Large intestine (tissue), 12 donors: ENCODE measurements at places on chromosomes 11 and 22.

DNA sequence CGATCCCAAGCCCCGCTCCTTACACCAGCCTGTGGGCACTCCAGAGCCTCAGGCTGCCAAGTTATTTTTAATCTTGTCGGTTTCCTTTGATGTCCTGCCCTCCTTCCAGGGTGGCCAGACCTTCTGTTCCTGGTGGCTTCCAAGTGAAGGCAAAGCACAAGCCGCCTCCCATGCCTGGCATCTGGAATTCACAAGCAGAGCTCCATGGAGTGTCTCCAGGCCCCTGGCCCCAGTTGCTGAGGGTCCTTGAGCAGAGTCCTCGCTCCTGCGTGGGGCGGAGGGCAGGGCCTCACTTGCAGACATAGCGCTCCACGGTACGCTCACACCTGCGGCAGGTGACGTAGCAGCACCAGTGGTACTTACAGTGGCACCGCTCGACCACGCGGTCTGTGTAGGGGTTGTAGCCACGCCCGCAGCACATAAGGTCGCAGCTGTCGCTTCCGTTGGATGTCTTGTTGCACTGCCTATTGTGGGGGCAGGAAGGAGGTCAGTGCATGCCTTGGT, 19.5 kb downstream of the WNT11 start:
- no peaks in the 10 kb centered on the region for H3K27me3 ChIP-seq
- no peaks in the 10 kb centered on the region for H3K36me3 ChIP-seq
- H3K27ac ChIP-seq: no peak overlapping the region
- H3K4me3 ChIP-seq: no peak overlapping the region

- DNase-seq: no peak
- H3K36me3 ChIP-seq: peaks cover 15% of the 10 kb centered on the region
- no peak overlapping the region for H3K4me3 ChIP-seq
- peaks cover 1% of the 10 kb centered on the region for H3K4me1 ChIP-seq
These were observed 4.4 kb upstream of the MISFA start for GRCh38 chr11:18594999-18595749.

DNA sequence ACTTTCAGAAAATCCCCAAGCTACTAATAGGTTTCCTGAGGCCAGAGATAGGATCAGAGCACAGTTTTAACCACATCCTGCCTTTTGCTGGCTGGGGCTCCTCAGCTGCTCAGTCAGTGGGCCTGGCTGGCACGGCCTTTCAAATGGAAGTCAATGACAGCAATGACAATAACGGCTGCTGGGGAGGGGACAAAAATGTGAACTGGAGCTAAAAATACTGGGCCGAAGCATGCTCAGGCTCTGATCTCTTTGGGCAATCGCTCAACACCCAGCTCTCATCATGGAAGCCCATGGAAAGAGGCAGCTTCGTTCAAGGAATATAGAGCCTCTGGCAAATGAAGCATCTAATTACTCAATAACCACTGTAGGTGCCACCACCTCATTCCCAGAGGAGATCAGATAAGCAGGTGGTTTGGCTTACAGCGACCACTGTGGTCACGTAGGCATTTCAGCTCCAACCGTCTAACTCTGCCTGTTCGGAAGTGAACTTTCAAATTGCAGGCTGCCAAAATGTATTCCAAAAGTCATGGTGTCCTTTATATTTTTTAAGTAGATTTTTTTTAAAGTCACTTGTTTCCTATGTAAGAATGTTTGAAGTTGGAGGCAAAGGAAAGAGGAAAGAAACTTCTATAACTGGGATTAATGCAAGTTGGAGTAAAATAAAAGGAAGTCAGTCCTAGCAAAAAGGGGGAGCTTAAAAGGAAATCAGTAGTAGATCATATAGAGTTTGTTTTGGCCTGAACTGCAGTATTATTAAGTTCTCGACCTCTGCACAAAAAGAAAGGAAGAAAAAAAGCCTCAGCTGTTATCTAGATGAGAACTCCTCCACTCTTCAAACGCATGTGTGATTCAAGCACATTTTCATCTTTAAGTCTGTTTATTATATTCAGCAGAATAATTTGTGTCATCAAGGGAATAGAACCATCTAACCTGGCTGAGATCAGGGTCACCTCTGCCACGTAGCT, 14.1 kb downstream of the WT1 start:
- H3K4me1 ChIP-seq: no peaks in the 10 kb centered on the region
- peaks cover 54% of the 10 kb centered on the region for H3K27me3 ChIP-seq
- H3K4me3 ChIP-seq: no peak overlapping the region
- H3K27ac ChIP-seq: no peak overlapping the region
- no peaks in the 10 kb centered on the region for H3K36me3 ChIP-seq

DNA sequence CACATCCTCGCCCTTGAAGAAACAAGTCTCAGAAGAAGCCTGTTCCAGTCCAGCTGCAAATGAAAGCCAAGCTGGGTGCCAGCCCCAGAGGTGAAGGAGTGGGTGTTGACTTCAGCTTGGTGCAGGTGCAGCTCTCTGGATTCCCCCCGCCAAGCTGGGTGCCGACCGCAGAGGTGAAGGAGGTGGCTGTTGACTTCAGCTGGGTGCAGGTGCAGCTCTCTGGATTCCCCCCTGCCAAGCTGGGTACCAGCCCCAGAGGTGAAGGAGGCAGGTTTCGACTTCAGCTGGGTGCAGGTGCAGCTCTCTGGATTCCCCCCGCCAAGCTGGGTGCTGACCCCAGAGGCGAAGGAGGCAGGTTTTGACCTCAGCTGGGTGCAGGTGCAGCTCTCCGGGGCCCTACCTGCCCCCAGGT, 1234.0 kb downstream of the TBC1D22A start:
- no peaks in the 10 kb centered on the region for H3K36me3 ChIP-seq
- DNase-seq: no peak
- no peak overlapping the region for H3K4me3 ChIP-seq
- no peaks in the 10 kb centered on the region for H3K4me1 ChIP-seq
- no peaks in the 10 kb centered on the region for H3K27me3 ChIP-seq

DNA sequence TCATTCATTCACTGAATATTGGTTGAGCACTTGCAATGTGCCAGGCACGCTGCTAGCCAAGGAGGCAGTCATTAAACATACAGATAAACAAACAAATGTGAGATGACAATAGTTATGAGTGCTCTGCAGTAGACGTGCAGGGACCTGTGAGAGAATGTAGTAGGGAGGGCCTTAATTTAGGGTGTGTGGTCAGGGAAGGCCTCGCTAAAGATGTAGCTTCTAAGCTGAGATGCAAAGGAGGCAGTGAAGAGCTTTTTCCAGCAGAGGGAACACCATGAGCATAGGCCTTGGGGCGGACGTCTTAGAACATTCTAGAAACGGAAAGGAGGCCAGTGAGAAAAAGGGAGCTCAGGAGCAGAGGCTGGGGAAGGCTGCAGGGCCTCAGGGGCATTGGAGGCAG, 789 bp upstream of the NCF4 start:
- no peak overlapping the region for H3K4me3 ChIP-seq
- no peak for DNase-seq
- H3K36me3 ChIP-seq: no peaks in the 10 kb centered on the region
- no peak overlapping the region for H3K27ac ChIP-seq
- H3K27me3 ChIP-seq: peaks cover 6% of the 10 kb centered on the region

- no peak overlapping the region for H3K27ac ChIP-seq
- no peak overlapping the region for H3K4me3 ChIP-seq
- peaks cover 27% of the 10 kb centered on the region for H3K4me1 ChIP-seq
These were observed 2.6 kb upstream of the CEND1 start for GRCh38 chr11:792535-792821.

GRCh38 chr22:23062616-23063538, 7.4 kb upstream of the GNAZ start:
- no peak for DNase-seq
- H3K27ac ChIP-seq: no peak overlapping the region
- no peak overlapping the region for H3K4me3 ChIP-seq
- H3K27me3 ChIP-seq: no peaks in the 10 kb centered on the region
- no peaks in the 10 kb centered on the region for H3K4me1 ChIP-seq

GRCh38 chr22:47281126-47282106, 519.0 kb downstream of the TBC1D22A start:
- no peaks in the 10 kb centered on the region for H3K27me3 ChIP-seq
- H3K4me1 ChIP-seq: no peaks in the 10 kb centered on the region
- no peak overlapping the region for H3K27ac ChIP-seq
- no peak for DNase-seq
- no peaks in the 10 kb centered on the region for H3K36me3 ChIP-seq
- no peak overlapping the region for H3K4me3 ChIP-seq

- H3K27me3 ChIP-seq: peaks cover 3% of the 10 kb centered on the region
- peaks cover 2% of the 10 kb centered on the region for H3K4me1 ChIP-seq
- no peak overlapping the region for H3K4me3 ChIP-seq
- no peak overlapping the region for H3K27ac ChIP-seq
- no peaks in the 10 kb centered on the region for H3K36me3 ChIP-seq
- no peak for DNase-seq
These were observed 18.6 kb downstream of the IRAG1 start for GRCh38 chr11:10674911-10675440.

- H3K4me1 ChIP-seq: peaks cover 3% of the 10 kb centered on the region
- H3K27me3 ChIP-seq: no peaks in the 10 kb centered on the region
- no peak overlapping the region for H3K27ac ChIP-seq
These were observed 5.9 kb upstream of the SYCE3 start for GRCh38 chr22:50568626-50569025.

DNA sequence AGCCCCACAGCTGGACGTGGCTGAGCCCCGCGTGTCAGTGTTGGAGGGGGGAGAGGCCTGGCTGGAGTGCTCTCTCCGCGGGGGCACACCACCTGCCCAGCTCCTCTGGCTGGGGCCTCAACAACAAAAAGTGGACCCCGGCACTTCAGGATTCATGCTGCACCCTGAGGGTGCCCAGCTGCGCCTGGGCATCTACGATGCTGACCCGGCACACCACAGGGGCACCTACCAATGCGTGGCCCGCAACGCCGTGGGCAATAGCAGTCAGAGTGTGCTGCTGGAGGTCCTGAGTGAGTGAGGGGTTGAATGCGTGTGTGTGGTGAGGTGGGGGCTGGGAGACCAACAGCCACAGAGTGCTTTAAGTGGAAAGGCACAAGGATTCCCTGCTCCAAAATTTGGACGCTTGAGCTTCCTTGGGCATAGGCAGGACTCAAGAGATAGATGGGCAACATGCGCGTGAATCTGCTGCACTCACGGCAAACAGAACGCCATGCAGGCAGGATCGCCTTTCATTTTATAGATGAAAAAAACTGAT, 7.6 kb downstream of the VSIG10L2 start:
- peaks cover 16% of the 10 kb centered on the region for H3K36me3 ChIP-seq
- DNase-seq: no peak
- no peak overlapping the region for H3K27ac ChIP-seq
- no peak overlapping the region for H3K4me3 ChIP-seq
- H3K4me1 ChIP-seq: no peaks in the 10 kb centered on the region

- H3K27ac ChIP-seq: no peak overlapping the region
- peaks cover 10% of the 10 kb centered on the region for H3K4me1 ChIP-seq
- H3K27me3 ChIP-seq: no peaks in the 10 kb centered on the region
- no peak overlapping the region for H3K4me3 ChIP-seq
- no peaks in the 10 kb centered on the region for H3K36me3 ChIP-seq
These were observed 113.4 kb downstream of the TRPC6 start for GRCh38 chr11:101470419-101470818.

GRCh38 chr11:62401811-62402210, 17.0 kb upstream of the SCGB1A1 start:
- H3K27me3 ChIP-seq: no peaks in the 10 kb centered on the region
- DNase-seq: no peak
- H3K4me3 ChIP-seq: no peak overlapping the region
- H3K4me1 ChIP-seq: peaks cover 29% of the 10 kb centered on the region

GRCh38 chr11:117459123-117459978, 131.7 kb downstream of the CEP164 start:
- no peak overlapping the region for H3K4me3 ChIP-seq
- no peaks in the 10 kb centered on the region for H3K36me3 ChIP-seq
- no peaks in the 10 kb centered on the region for H3K27me3 ChIP-seq
- no peaks in the 10 kb centered on the region for H3K4me1 ChIP-seq

GRCh38 chr11:44863231-44863630, 87.5 kb downstream of the TP53I11 start:
- no peak overlapping the region for H3K4me3 ChIP-seq
- H3K36me3 ChIP-seq: peaks cover 12% of the 10 kb centered on the region
- H3K4me1 ChIP-seq: peaks cover 5% of the 10 kb centered on the region
- H3K27me3 ChIP-seq: no peaks in the 10 kb centered on the region
- no peak for DNase-seq

GRCh38 chr22:28025333-28025732, 106.3 kb upstream of the PITPNB start:
- peaks cover 1% of the 10 kb centered on the region for H3K4me1 ChIP-seq
- no peak for DNase-seq
- H3K27ac ChIP-seq: no peak overlapping the region
- no peaks in the 10 kb centered on the region for H3K27me3 ChIP-seq

DNA sequence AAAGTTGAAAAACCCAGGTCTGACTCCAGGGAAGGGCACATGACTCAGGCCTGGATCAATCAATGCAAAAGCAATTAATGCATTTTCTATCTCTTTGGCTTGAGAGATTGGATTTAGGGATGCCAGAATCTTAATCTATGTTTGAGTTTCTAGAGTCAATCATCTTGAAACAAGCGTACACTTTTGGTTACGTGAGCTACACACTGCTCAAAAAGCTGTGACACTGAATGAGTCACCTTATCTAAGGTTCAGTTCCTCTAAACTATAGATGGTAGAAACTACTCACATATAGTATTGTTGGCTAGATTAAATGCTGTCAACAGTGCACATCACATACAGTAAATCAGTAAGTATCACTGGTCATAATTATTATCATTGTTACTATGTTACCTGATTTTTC, 24.2 kb downstream of the MRE11 start:
- no peak overlapping the region for H3K27ac ChIP-seq
- H3K4me1 ChIP-seq: no peaks in the 10 kb centered on the region
- H3K36me3 ChIP-seq: peaks cover 26% of the 10 kb centered on the region
- no peak overlapping the region for H3K4me3 ChIP-seq
- H3K27me3 ChIP-seq: no peaks in the 10 kb centered on the region

DNA sequence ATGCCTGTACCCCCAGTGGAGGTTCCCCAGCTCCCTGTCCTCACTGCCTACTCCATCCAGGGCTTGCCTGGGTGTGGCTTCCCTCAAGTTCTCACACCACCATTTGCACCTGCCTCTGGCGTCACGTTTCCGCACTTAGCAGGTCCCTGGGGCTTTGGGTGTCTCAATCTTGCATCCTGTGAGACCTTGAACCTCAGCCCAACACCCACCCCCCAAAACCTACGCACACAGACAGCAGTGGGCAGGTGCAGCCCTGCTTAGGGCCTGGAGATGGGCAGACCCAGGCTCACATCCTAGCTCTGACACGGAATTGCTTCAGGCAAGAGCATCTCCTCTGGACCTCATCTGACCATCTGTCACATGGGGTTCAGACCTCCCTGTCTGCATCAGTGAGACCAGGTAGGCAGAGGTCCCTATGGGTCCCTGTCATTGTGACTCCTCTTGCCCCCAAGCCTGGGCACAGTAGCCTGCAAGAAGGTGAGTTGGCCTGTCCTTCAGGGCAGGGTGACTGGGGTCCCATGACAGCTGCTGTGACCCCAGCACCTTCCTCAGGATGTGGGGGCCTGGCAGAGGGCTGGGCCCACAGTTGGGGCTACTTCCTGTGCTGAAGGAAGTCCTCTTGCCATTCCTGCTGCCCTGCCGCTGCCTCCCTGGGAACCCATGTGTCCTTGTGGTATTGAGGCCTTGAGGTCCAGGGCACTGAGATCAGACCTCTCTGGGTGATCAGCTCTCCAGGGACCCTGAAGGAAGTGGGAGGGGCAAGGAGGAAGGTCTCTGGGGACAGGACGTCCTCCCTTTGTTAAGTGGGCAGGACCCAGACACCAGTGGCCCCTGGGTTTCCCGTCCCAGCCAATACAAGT, 2.0 kb downstream of the SIPA1 start:
- peaks cover 9% of the 10 kb centered on the region for H3K27me3 ChIP-seq
- H3K4me3 ChIP-seq: no peak overlapping the region
- H3K4me1 ChIP-seq: peaks cover 32% of the 10 kb centered on the region
- H3K36me3 ChIP-seq: peaks cover 26% of the 10 kb centered on the region
- H3K27ac ChIP-seq: no peak overlapping the region

- peaks cover 3% of the 10 kb centered on the region for H3K27me3 ChIP-seq
- H3K4me1 ChIP-seq: no peaks in the 10 kb centered on the region
- H3K4me3 ChIP-seq: no peak overlapping the region
- no peak overlapping the region for H3K27ac ChIP-seq
These were observed 6.8 kb upstream of the CAT start for GRCh38 chr11:34431979-34432378.
